ENCODE measurements at places on chromosomes 13 and 19.

- no peak for DNase-seq
Measured at GRCh38 chr19:35777086-35777841, 1.9 kb downstream of the ARHGAP33 start.

GRCh38 chr13:100490692-100491091, 97.9 kb downstream of the GGACT start:
- no peak for DNase-seq

- DNase-seq: peak; percentile 10
Measured at GRCh38 chr13:80979035-80979641, 638.2 kb upstream of the SPRY2 start.

DNA sequence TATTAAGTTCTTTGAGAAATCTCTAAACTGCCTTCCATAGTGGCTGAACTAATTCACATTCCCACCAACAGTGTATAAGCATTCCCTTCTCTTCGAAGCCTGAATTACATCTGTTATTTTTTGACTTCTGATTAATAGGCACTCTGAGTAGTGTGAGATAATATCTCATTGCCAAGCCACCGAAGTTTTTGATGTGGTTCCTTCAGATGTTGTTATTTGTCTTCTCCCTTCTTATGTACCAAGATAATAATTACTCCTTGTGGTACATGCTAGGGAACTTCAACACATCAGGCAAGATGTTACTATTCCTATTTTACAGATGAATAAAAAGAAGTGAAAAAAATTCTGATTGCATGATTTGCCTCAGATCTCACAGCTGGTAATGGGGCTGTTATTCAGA, 70.9 kb downstream of the KCTD12 start:
- DNase-seq: no peak

DNA sequence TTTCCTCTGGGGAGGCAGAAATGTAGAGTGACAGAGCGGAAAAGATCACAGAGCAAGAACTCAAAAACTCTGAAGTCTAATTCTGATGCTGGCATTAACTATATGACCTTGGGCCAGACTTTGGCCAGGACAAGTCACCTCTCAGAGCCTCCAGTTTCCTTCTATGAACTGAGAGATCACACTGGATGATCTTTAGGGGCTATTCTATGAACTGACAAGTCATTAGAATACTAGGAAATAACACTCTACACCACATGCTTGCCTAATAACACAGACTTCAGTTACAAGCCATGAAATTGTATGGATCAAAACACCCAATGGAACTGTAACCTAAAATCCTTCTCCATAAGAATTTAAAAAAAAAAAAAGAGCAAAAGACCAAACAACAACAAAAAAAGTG, 16.9 kb downstream of the SLC25A30 start:
- no peak for DNase-seq

DNA sequence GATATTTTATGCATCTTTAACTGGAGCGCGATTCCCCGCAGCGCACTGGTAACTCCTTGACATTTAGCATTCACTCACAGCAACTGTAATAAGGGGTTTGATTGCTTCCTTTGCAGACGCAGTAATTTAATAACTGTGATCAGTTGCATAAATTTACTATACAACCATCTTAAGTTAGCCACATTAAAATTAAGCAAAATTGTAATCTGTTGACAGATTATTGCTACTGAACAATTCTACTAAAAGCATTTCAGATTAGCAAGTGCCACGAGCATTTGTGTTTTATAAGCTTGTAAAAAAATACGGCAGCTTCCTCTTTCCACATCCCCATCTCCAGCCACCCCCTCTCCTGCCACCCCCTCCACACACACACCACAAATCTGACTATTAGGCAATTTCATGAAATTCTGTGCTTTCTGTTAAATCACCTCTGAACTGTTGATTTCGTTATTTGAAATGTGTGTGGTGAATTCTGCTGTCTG, 44.4 kb downstream of the TSHZ3 start:
- no peak for DNase-seq

GRCh38 chr13:51929699-51930098, 67.9 kb downstream of the CCDC70 start:
- no peak for DNase-seq

DNA sequence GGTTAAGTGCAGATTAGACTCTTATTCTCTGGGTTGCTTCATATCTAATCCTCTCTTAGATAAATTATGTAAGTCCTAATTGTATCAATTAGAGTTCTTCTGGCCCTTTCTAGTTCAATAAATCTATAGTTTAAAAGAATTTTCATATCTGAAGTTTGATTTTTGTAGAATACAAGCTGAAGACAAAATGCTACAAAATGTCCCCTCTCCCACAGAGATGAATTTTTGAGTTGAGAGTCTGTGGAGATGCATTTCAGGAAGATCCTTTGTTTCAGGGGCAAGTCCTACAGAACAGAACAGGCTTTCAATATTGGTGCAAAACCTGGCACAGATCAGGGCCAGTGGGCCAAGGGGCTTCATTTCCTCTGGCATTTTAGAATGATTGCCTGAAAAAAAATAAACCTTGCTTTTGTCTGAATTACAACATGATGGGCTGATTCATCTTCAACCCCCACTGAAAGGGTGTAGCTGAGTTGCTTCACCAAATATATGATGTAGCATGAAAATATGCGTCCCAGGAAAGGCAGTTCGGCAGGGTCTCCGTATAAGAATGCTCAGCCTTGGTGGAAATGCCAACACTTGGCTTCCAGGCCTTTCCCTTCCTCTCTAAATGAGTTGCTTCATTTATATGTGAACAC, 6.4 kb upstream of the IPO5 start:
- DNase-seq: peak; percentile 58

- DNase-seq: no peak
Measured at GRCh38 chr13:40148101-40148500, 492.6 kb downstream of the COG6 start.

DNA sequence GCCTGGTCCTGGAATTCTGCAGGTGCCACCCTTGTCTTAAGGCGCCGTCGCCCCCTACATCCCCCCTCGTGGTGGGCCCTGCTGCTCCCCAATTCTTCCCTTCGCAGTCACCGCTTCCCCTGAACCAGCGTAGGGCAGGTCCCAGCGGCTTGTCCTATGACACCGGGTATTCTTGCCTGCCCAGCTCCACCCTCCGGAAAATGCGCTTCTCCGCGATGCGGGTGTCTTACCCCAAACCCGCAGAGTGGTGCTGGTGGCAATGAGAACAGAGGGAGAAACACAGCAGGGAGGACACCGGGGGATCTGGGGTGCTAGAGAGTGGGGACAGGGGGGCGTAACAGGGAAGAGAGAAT, 9.0 kb downstream of the ZNF808 start:
- DNase-seq: no peak

All from AG04449 (cell line).